ENCODE measurements at places on chromosomes 4 and X.
A peak's percentile ranks its signal among the peaks of the same experiment; 100 is the strongest.

DNA sequence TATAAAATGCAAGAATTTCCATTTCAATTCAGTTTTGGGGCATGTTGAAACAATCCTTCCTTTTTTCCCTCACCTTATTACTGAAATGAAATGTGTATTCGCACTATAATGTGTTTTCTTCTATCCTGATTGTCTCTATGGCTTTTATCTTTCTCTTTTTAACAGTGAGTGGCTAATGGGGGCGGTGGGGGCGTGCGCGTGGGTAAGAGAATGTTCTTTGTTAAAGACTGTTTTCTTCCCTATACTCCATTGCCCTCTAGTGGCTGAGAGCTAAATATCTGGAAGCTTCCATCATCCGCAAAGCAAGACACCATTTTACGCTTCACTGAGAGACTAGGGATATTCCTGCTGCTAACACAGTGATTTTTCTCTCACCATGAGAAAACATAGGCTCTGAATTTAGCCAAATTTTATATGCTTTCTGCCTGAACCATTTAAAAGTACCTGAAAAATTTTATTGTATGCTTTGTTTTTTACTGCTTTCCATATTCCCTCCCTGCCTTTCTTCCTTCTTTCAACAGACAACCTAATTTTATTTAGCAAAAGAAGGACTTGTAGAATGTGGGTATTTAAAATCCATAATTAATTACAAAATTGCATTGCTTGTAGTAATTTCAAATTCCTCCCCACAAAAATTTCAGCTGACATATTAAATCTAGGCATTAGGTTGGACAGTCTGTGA lies 194.0 kb downstream of the GASK1B start:
- no peak for DNase-seq

DNA sequence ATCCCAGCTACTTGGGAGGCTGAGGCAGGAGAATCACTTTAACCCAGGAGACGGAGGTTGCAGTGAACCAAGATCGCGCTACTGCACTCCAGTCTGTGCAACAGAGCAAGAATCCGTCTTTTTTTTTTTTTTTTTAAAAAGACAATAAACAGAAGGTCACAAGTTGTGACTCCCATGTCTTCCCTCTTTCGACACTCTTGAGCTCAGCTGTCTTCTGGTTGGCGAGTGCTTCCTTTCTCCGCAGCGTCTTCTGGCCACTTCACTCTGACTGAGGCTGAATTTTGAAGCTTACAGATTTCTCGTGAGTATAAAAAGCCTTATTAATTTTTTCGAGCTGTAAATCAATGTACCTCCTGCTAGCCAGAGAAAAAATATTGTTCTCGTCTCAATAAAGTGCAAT lies 124.9 kb downstream of the STOX2 start:
- DNase-seq: no peak

- no peak for DNase-seq
Observed at GRCh38 chr4:3512279-3512678, 19.9 kb downstream of the LRPAP1 start.

DNA sequence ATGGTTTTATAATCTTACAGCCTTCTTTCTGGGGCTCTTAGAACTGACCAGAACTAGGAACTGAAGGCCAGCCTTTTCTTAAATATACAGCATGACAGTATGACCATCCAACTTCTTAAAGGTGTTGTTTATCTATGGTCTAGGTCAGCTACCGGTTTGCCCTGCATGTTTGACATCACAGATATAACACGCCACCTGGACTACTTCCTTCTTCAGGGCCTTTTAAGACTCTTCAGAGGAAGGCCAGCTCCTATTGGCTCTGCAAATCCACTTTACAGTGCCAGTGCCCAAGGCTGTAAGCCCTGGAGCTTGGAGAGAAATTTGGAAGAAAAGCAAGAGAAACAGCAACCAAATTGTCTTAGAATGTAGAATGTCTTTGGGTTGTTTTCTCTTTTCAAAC lies 185.5 kb downstream of the MGST2 start:
- DNase-seq: no peak

GRCh38 chrX:41265615-41266014 lies 68.3 kb upstream of the DDX3X start:
- peak; percentile 25 for DNase-seq

DNA sequence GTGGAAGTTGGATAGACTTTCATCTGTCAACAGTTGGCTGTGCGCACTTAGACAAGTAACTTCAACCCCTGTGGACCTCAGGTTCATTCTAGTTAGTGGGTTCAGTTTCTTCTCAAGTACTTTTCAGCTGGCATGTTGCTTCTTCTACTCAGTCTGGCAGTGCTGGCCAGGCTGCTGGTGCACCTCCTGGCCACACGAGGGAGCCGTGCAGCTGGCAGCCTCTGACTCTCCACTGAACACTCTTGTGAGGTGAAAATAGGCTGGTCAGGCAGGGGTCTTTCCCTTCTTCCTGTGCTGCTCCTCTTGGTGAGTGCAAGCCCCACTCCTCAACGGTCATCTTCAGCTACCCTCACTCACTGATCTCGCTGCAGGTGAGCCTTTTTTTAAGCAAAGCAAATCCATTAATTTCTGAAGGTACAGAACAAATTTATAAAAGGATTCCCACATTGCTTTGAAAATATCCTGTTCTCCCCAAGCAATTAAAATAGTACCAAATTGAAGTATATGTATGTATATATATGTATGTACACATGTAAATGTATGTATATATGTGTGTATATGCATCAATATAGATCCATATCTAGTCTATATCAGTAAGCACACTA lies 30.6 kb downstream of the LONRF3 start:
- DNase-seq: no peak

GRCh38 chrX:139889760-139890159 lies 43.1 kb downstream of the ATP11C start:
- no peak for DNase-seq

- DNase-seq: no peak
Observed at GRCh38 chr4:102826105-102826889, 1.1 kb downstream of the UBE2D3 start.

DNA sequence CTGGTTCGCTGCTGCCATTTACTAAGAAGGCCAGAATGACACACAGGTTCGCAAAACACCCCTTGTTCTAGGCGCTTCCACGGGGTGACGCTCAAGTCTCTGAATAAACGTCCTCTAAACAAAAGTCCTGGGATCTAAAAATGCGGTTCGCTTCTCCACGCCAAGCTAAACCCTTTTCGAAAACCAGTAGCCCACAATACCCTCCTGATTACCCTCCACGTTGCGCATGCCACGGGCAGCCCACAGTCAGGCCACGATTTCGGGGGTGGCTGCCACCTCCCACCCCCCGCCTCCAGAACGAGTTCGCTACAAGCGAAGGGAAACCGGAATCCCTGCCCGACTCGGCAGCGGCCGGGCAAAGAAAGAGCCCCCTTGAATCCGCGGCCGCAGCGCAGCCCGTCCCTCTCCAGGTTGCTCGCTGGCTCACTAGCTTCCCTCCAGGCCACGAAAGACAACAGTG lies 423 bp downstream of the RPL39 start:
- no peak for DNase-seq

GRCh38 chr4:138919094-138919936 lies 96.3 kb upstream of the NOCT start:
- no peak for DNase-seq

- DNase-seq: no peak
Observed at GRCh38 chrX:54288968-54289367, 68.9 kb downstream of the WNK3 start.

- no peak for DNase-seq
Observed at GRCh38 chrX:47497271-47497888, 14.4 kb upstream of the ZNF41 start.

- DNase-seq: no peak
Observed at GRCh38 chrX:115949900-115950822, 220.4 kb upstream of the AGTR2 start.

DNA sequence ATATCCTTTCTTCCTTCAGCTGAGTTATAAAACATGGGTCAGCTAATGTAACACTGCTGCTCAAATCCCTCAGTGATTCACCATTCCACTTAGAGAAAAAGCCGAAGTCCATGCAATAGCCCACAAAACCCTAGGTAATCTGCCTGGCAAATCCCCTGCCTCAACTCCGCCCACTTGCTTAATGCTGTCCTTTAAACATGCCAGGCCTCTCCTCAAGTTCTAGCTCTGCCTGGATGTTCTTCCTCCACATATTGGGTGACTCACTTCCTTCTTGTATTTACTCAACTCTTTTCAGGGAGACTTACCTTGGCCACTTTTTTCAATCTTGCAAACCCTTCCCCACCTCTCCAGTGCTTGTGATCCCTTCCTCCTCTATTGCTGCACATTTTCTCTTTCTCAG lies 89.8 kb downstream of the EMCN start:
- no peak for DNase-seq

DNA sequence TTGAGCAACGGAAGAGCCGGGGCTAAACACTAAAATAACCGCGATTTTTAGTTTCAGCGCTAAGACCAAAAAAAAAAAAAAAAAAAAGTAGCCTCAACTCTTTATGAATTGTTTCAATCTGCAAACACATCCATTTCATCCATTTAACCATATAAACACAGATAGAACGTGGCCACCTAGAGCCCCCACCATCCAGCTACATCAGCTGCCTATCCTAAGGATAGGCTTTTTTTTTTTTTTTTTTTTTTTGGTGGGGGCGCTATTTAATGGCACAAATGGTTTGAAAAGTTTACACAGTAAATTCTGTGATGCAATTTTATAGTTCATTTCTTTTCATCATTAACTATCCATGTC lies 492 bp upstream of the HDAC8 start:
- no peak for DNase-seq

- DNase-seq: no peak
Observed at GRCh38 chr4:75549019-75549418, 6.8 kb upstream of the ODAPH start.

DNA sequence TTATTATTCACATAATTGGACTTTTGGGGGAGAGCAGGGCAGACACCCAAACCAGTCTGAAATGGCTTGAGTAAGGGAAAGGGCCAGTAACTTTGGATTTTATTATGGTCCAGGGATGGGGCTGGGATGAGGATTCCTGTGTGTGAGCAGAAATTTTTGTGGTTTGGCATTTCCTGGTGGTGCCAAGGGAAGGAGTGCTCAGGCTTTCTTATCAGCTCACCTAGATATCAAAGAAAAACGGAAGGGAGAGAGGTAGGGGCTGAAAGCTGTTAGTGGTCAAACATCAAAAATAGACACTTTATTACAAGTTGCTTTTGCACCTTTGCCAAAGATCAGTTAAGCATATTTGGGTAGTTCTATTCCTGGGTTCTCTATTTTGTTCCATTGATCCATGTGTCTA lies 128.5 kb upstream of the DIPK2B start:
- no peak for DNase-seq

- DNase-seq: no peak
Observed at GRCh38 chrX:9357518-9358114, 107.2 kb upstream of the TBL1X start.

- DNase-seq: no peak
Observed at GRCh38 chr4:69497886-69498395, 2.2 kb upstream of the UGT2B4 start.

- no peak for DNase-seq
Observed at GRCh38 chr4:125368146-125368545, 53.4 kb downstream of the FAT4 start.

GRCh38 chr4:16544869-16545268 lies 318.6 kb upstream of the TAPT1 start:
- DNase-seq: no peak

- DNase-seq: no peak
Observed at GRCh38 chr4:2762048-2762447, 5.9 kb upstream of the TNIP2 start.

DNA sequence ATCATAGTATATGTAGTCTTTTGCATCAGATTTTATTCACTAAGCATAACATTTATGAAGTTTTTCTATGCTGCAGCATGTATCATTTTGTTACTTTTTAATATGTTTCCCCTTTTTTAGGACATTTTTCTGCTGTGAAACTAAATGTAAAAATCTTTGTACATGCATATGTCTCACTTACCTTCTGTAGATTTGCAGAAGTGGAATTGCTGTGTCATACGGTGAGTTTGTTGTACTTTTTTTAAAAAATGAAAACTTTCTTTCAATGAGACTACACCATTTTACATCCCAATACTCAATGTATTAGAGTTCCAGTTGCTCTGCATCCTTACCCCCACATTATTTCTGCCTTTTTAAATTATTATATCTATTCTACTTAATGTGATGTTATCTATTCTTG lies 868.9 kb downstream of the PDHA2 start:
- DNase-seq: no peak

- no peak for DNase-seq
Observed at GRCh38 chrX:28888416-28888815, 301.2 kb downstream of the IL1RAPL1 start.

GRCh38 chrX:625137-625691 lies 5.4 kb upstream of the SHOX start:
- DNase-seq: no peak

DNA sequence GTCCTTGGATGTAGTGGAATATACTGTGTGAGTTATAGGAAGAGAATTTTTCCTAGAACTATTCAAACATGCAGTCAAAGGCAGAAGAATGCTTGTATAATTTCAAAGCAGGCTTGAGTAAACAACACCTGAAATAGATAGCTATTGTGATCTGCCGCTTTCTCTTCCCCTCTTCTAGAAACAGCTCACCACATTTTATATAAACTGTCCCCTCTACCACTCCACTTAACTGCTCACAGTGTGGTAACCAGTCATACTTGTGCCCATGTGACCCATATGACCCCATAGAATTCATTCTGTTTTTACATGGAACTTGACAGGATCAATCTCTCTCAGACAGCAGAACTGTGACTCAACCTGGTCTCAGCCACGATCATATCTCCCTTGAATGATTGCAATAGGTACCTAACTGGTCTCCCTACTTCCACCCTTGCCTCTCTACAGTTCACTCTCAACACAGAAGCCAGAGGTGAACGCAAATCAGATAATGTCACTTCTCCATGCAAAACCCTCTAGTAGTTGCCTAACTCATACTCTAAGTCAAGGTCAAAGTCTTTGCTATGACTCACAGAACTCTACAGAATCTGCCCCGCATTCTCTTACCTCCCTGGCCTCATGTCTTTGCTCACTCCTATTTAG lies 85.6 kb upstream of the EFHC2 start:
- DNase-seq: no peak

DNA sequence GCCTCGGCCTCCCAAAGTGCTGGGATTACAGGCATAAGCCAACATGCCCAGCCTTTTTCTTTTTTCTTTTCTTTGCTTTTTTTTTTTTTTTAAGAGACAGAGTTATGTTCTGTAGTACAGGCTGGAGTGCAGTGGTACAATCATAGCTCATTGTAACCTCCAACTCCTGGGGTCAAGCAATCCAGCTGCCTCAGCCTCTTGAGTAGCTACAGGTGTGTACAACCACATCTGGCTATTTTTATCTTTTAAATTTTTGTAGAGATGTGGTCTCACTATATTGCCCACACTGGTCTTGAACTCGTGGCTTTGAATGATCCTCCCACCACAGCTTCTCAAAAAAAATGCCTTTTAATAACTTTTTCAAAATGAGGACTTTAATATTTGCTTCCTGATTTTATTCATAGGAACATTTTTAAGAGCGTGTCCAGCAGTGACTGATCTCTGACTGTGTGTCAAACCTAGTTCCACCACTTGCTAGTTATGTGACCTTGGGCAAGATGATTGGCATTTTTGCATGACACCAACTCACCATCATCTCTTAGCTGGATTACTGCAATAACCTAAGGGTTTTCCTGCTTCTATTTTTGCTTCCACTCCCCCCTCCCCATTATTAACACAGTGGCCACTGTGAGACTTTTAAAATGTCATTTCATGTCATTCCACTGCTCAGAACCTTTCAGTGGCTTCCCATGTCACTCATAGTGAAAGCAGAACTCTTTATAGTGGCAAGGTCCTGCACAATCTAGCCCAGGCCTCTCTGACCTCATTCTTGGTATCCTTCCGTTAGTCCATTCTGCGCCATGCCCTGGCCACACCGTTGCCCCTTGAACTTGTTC lies 4.5 kb upstream of the TNIP3 start:
- DNase-seq: peak; percentile 37

GRCh38 chrX:123185721-123186120 lies 1.6 kb downstream of the GRIA3 start:
- no peak for DNase-seq
